ENCODE measurements at places on chromosomes 3 and 15.

DNA sequence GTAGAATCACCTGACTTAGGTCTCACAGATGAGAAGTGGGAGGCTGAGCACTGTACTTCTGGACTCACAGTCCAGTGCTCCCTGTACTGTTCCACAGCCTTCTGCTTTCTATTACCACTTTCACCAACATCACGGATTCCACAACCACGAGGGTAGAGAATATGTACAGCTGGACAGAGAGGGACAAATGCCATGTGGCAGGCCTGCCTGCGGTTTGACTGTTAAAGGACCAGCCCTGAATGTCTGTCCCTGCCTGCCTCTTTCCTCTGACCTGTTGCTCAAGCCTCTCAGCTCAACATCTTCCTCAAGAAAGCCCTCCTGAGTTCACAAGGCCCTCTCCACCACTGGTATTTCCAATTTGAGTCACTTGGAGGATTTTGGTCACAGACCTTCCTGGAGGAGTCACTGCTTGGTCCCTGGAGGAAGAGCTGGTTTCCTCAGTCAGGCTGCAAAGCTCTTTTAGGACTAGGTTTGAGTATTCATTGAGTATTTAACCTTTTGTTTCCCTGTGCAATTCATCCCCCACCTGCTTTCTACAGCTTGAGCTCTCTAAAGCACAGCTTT, 49.1 kb downstream of the RAB11A start:
- DNase-seq, result no peak

DNA sequence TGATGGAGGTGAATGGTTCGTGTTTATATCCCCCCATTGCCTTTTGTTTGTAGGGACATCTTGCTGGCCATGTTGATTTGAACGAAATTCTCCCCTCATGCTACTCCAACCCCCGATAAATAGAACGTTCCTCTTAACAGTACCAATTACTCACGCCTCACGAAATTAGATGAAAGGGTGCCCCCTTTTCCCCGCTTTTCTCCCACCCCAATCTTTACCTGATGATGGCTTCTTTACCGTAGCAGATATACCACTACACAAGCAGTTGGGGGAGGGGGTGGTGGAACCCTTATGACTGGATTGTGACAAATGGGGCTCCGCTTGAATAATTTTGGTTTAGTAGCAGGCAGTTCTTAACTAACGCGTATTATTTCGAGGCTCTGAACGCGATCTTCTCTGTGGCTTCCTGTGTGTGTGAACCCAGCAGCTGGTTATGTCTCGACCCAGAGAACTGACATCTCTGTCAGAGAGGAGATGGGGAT, 1.1 kb downstream of the PIAS1 start:
- DNase-seq, result peak; percentile 61

- DNase-seq, result peak; percentile 78
Measured at GRCh38 chr15:35545824-35546510, at the start of gene DPH6. Gene DPH6 (minus strand): TSS chr15:35546165. CDS start chr15:35546141, 24 bp downstream.

DNA sequence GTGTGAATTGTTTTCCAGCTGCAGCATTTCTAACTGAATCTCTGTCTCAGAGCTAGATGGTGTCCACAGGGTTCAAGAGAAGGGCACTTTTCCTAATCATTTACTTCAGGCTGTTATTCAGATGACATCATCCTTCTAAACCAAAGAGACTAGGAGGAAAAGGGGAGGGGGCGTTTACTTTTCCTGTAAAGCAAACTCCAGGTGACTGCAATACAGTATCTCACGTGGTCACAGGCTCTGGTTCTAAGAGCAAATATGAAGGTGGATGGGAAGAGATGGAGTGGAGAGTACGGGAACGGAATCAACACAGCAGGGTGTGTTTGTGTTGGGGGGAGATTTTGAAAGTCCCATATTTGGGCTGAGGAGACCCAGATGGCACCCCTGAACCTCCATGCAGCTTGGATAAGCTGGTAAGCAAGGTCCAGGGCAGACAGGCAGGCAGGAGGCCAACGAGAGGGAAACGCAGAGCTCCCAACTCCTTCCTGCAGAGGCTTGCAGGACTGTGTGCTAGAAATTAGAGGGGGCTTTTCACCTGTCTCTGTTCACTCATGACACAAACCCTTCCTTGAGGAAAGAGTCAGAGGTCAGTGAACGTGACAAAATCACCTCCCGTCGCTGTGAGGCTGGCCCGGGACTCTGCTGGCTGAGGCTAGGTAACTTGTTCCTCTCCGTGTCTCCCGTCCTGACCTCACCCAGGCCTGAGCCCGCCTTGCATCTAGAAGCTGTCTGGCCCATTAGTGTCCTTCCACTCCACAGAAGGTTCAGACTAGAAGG, 151.2 kb downstream of the OPA1 start:
- no peak for DNase-seq

- no peak for DNase-seq
Measured at GRCh38 chr3:180827171-180827570, 85.3 kb upstream of the FXR1 start.

DNA sequence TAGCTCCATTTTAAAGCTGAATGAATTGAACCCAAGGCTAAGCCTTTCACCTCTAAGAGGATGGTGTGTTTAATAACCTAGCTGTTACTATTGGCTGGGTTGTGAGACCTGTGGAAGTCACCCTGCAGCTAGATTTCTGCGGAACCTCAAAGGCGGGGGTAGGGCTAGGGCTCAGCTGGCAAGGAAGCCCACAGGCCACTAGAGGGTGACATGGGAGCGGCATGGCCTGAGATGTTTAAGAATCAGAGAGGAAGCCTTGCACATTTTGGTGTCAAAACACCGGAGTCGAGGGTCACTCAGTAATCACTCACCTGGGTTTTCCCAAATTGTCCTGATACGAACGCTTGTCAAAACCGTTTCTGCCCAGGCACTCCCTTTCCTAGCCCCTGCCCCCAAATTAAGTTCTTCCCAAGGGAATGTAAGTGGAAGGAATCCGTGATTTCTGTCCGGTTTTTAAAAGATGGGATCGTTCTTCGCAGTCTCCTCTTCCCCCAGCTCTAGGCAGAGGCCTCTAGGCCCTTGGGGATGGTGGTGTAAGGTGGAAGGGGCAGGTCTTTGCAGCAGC, 3.8 kb upstream of the ACAD9 start:
- DNase-seq, result no peak

DNA sequence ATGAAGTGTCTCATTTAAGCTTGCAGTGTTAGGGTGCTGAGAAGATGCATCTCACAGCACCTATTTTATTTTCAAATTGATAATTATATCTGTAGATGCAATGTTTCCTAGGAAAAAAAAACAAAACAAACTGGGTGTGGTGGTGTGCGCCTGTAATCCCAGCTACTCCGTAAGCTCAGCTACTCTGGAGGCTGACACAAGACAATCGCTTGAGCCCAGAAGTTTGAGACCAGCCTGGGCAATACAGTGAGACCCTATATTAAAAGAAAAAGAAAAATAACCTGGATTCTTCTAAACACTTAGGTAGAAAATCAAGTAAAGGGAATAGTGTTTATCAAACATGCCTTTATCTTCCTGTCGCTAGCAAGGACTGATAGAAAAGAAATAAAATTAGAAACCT, 1.9 kb downstream of the MINDY2 start:
- DNase-seq, result peak; percentile 15

DNA sequence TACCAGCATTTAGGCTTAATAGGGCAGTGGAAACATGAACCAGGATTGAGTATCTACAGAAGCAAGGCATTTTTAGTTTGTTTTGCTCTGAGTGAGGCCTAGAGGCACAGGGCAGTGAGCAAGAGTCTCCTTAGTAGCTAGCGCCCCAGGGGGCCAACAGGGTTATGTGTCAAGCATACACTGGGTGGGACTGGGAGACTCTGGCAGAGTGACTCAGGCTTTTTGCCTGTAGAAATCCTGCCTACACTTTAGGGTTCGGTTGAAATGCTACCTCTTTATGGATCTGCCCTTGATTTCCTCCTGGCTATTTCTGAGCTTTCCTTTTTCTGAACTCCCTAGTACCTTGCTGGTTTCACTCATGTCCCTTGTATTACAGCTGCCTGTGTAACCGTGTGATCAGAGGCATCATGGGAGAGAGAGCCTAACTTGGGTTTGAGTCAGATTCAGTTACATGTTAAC, 72.2 kb downstream of the TOP2B start:
- DNase-seq, result peak; percentile 84

GRCh38 chr3:64861684-64862083, 173.9 kb upstream of the ADAMTS9 start:
- peak; percentile 40 for DNase-seq

GRCh38 chr3:163438760-163439159, 1639.5 kb downstream of the SI start:
- no peak for DNase-seq

DNA sequence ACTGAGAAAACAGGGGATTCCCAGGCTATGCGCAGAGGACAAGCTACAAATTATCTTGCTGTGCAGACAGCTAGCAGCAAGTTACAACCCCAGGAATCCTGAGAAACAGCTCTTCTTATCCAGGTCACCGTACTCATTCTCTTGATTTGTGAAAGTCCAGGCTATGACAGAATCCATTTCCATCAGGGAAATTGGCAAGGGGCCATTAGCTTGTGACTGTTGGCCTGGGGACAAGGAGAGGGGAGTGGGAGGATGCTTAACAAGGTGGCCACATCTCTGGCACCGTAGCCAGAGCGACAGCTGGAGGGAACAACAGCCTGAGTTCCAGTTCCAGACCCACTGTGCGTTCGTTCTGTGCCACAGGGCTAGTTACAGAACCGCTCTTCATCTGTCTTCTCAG, 44.9 kb upstream of the PLXNA1 start:
- peak; percentile 36 for DNase-seq

- no peak for DNase-seq
Measured at GRCh38 chr15:35305031-35305550, 220.0 kb upstream of the NANOGP8 start.

DNA sequence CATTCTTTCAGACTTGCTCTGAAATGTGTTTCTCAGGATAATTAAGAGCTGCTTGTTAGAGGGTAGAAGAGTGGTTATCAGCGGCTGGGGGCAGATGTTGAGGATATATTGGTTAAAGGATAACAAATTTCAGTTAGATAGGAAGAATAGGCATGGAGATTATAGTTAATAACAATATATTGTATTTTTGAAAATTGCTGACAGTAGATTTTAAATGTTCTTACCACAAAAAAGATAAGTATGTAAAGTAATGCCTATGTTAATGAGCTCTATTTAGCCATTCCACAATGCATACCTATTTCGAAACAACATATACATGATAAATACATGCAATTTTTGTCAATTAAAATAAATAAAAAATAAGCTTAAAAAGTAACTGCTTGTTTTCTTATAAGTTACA, 123.3 kb downstream of the SERPINI1 start:
- DNase-seq, result no peak
